ENCODE measurements at places on chromosomes 2 and 18.

DNA sequence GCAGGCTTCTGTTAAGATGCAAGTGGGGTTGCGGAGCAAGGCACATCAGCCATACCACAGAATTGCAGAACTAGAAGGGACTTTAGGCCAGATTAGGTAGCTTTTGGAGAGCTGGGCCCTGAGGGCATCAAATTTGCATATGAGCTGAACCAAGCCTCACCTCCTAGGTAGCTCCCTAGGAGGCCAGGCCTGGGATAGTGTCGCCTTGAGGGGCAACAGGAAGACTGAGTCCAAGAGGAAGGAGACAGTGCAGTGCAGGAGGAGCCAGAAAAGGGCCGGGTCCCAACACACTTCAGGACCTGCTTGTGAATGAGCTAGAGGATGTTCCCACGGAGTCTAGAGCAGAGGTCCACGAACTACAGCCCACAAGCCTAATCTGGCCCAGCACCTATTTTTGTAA lies 98.7 kb downstream of the MAPK4 start:
- DNase-seq: no peak

- DNase-seq: no peak
Observed at GRCh38 chr18:35137632-35138031, 96.4 kb downstream of the MAPRE2 start.

- DNase-seq: no peak
Observed at GRCh38 chr18:76353500-76353899, 141.5 kb downstream of the ZNF516 start.

GRCh38 chr2:150705767-150706166 lies 218.3 kb upstream of the RND3 start:
- no peak for DNase-seq

GRCh38 chr2:113036763-113037162 lies 15.9 kb downstream of the IL36B start:
- no peak for DNase-seq

GRCh38 chr2:229900012-229900411 lies 21.8 kb downstream of the TRIP12 start:
- DNase-seq: no peak

GRCh38 chr2:70069049-70069448 lies 18.2 kb upstream of the PCBP1 start:
- no peak for DNase-seq

DNA sequence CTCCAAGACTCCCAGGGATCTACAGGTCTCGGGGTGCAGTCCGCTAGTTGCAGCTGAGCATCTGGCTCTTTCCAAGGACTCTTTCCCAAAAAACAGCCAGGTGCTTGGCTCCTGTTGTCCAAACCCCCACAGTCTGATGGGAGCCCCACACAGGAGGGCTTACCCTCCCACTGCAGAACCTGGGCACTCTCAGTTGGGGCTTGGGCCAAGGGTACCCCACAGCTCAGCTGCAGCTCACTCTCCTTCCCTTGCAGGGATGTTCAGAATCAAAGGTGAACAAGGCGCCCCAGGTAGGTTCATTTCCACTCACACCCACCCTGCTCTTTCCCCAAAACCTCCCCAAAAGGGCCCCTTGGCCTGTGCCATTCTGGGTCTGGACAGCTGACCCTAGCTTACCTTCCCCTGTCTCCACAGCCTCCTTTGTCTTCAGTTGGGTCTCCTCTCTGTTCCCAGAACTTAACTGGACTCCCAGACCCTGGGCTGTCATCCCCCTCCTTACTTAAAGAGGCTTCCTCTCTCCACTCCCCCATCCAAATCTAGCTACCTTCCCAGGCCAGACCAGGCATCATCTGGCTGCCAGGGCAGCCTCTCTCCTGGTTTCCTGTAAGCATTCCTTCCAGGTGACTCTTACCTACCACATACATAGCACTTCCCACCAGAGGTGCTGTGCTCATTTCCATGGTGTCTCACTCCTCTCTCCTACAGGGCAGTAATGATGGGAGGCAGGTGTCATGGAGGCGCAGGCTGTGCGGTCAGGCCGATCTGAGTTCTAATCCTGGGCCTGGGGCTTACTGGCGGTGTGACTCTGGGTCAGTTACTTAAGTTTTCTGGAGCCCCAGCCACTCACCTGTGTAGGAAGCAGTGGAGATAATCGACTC lies 29.5 kb downstream of the MARCO start:
- DNase-seq: no peak

DNA sequence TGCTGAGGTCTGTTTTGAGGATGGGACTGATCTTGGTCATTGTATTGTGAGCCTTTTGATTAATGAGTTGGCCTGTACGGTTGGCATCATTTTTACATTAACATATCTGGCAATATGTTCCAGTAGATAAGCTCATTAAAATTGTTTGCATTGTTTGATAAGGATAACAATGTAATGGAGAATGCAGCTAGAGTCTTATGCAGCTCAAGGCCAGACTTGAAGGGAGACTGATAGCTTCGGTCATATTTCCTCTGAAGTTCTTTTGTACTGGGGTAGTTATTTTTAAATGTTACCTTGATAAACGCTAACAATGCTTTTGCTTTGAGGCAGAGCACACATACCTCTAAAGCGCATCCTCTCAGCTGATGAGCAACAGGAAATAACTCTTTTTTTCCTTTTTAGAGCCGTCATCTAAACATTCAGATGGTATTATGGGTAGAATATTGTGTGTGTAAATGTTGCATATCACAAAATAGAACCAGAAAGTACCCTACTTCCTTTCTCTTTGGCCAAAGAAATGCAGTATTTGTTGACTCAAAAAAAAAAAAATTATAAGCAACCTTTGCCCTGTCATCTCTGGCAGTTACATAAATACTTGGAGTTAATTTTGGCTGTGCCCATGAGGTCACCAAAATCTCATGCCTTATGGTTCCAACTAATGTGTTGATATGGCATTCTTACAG lies 1.3 kb downstream of the MAPRE2 start:
- DNase-seq: no peak

GRCh38 chr18:52749542-52749941 lies 409.5 kb downstream of the DCC start:
- DNase-seq: no peak

DNA sequence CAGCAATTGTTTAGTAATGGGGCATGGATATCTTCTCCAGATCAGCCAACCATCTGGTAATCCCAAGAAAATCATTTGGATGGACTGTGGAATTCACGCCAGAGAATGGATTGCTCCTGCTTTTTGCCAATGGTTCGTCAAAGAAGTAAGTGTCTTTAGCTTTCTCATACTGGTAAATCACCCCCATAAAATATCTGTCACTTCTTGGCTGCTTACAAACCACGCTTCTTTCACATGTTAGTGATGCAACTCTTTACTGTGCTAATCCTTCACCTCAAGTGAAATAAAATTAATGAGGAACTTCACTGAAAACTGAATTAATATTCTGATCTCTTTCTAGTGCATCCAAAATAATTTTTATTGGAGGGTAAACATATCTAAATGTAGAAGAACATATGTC lies 18.9 kb downstream of the CPO start:
- DNase-seq: no peak

DNA sequence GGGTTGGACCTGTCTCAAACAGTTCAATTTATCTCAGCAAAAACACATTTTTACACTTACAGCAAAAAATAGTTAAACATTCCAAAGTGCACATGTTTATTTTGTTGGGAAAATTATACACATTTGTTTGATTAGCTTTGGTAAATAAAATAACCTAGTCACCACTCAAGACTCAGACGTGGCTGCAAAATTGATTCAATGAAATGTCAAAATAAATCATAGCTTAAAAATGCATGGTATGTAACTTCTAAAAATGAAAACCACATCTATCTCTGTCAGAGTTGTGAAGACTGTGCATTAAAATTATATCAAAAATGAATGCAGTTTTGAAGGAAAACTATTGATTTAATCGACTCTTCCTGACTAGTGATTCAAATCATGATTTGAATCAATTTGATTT lies 56.7 kb downstream of the GALNT14 start:
- no peak for DNase-seq
